HFFc6 (cell line): ENCODE measurements at places on chromosomes 2 and 18. TPM values are rescaled to one million over a fixed set of nuclear protein-coding genes. Genes with fewer than 3 reads are reported as not detected.

Gene ZC3H8
- total RNA-seq, result 2.5 to 4.0 TPM (median 4.0 TPM) in 3 replicates

- peak overlapping the region; percentile 52 for H3K27ac ChIP-seq
- no peaks in the 10 kb centered on the region for H3K36me3 ChIP-seq
- H3K27me3 ChIP-seq, result 0 out of 2 replicates have a peak, but pooled peaks cover 2% of the 10 kb centered on the region
- peaks cover 45% of the 10 kb centered on the region for H3K4me1 ChIP-seq
- no peak for DNase-seq
These were observed 82.1 kb downstream of the HS1BP3 start for GRCh38 chr2:20568501-20569463.

Gene CNDP1
- total RNA-seq, result not detected in 3 replicates

DNA sequence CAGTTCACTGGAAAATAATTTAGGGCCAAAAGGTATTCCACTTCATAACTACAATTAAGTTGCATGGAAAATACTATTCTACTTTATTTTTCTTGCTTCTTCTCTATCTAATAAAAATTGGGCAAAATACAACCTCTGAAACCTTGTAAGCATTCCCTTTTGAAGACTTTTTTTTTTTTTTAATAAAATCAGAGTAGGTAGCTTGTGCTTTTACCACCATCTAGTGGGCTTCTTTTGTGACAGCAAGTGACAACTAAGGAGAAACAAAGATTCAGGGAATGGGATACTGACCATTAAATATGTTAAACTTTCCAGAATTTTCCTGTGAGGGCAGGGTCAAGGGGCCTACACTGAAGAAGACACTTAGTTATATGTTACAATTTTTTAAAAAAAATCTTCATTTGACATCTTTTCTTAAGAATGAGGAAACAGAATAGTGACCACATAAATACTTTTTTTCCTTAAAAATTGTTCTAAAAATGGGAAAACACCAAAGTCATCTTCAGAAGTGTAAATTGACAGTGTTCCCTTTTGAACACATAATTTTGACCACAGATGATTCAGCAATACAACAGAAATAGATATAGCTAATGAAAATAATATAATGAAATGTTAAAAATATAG, 1183.2 kb upstream of the ACVR2A start:
- H3K27ac ChIP-seq, result no peak overlapping the region
- H3K27me3 ChIP-seq, result peaks cover 2% of the 10 kb centered on the region; the same call in 1 of the 2 replicates
- peaks cover 8% of the 10 kb centered on the region; the same call in 1 of the 2 replicates for H3K4me1 ChIP-seq
- H3K36me3 ChIP-seq, result no peaks in the 10 kb centered on the region
- peak; percentile 42 for DNase-seq

Gene LRP1B
- total RNA-seq, result not detected in 3 replicates

DNA sequence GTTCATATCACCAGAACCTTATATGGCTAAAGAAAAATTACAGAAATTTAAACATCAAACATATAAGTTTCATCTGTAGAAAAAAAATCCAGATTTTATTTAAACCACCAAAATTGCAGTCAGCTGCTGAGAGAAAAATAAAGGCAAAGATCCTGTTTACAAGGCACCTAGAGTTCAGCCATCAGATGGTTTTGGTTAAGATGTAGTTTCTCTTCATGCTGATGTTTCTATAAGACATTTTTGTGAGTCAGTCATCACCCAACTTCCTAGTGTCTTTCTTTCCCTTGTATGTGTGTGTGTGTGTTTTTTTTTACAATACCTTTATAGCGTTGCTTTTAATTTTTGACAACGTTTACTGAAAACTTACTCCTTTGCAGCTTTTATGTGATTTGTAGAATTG, 26.1 kb upstream of the MMADHC start:
- H3K27ac ChIP-seq, result no peak overlapping the region; the same call in 1 of the 2 replicates
- peaks cover 59% of the 10 kb centered on the region for H3K4me1 ChIP-seq
- no peaks in the 10 kb centered on the region for H3K36me3 ChIP-seq
- peaks cover 2% of the 10 kb centered on the region; the same call in 1 of the 2 replicates for H3K27me3 ChIP-seq
- DNase-seq, result peak; percentile 67

Gene CDH20
- total RNA-seq, result not detected in 3 replicates

DNA sequence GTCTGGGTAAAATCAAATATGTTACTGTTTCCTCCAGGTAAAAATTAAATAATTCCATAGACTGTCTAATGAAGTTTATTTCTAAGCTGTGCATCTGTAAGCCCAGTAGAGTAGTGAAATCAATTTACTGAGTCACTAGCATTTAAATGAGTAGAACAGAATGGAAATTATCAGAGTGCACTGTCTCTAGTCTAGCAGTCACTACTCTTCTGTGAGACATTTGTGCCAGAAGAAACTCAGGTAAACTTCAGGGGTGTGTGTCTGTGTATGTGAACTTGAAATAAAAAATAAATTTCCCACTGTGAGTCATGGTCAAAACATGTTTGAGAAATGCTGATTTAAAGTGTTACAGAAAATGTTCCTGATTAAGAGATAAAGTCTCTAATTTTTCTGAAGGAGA, 146.4 kb downstream of the RIF1 start:
- H3K4me1 ChIP-seq, result no peaks in the 10 kb centered on the region
- DNase-seq, result no peak
- H3K36me3 ChIP-seq, result no peaks in the 10 kb centered on the region
- H3K4me3 ChIP-seq, result no peak overlapping the region
- no peak overlapping the region for H3K27ac ChIP-seq

- no peaks in the 10 kb centered on the region for H3K36me3 ChIP-seq
- no peaks in the 10 kb centered on the region for H3K27me3 ChIP-seq
- no peak overlapping the region for H3K4me3 ChIP-seq
- DNase-seq, result no peak
- no peaks in the 10 kb centered on the region for H3K4me1 ChIP-seq
These were observed 841.6 kb downstream of the TRIB2 start for GRCh38 chr2:13558368-13558767.

Gene EPB41L5
- total RNA-seq, result 0.53 to 1.9 TPM (median 1.2 TPM) in 3 replicates

Gene MRO
- not detected in 3 replicates for total RNA-seq

GRCh38 chr2:231732604-231733003, 24.3 kb downstream of the PTMA start:
- H3K27ac ChIP-seq, result no peak overlapping the region
- peaks cover 4% of the 10 kb centered on the region; the same call in 1 of the 2 replicates for H3K36me3 ChIP-seq
- no peak overlapping the region for H3K4me3 ChIP-seq

Gene MAB21L4
- not detected in 3 replicates for total RNA-seq

DNA sequence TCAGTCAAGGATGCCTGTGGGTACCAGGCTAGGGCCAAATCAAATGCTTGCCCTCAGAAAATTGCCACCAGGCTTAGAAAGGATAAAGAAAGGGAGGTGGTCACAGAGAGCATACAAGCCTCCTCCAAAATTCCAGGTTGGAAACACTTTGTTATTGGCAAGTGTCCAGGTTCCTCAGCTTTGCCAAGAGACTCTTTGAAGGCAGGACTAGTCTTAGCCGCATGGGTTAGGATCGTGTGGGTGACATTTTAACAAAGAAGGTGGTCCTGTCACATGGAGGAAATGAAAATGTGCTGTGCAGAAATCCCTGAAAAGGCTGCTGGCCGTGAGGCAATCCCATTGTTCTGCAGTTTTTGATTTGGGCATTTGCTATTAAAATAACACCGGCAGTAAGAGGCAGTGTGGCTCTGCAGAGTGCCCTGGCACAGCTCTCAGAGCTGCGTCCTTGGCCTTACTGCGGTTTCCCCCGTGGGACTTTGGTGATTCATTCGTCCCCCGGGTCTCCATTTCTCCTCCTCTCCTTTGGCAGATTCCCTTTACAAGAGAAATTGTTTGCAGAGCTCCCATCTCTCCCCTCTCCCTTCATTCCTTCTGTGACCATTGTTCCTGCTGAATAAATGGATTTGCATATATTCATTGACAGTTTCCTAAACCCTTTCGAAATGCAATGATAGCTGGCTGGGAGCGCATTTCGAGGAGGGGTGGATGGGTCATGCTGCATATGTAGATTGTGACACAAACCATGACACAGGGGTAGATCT, 187.3 kb downstream of the VAPA start:
- peak; percentile 11 for DNase-seq
- peaks cover 24% of the 10 kb centered on the region; the same call in 1 of the 2 replicates for H3K4me1 ChIP-seq
- H3K36me3 ChIP-seq, result no peaks in the 10 kb centered on the region
- peaks cover 15% of the 10 kb centered on the region for H3K27me3 ChIP-seq
- H3K4me3 ChIP-seq, result no peak overlapping the region

- H3K4me3 ChIP-seq, result no peak overlapping the region
- no peak overlapping the region for H3K27ac ChIP-seq
- no peak for DNase-seq
- no peaks in the 10 kb centered on the region for H3K27me3 ChIP-seq
- no peaks in the 10 kb centered on the region for H3K4me1 ChIP-seq
These were observed 222.3 kb upstream of the ZC3H15 start for GRCh38 chr2:186263673-186264250.

DNA sequence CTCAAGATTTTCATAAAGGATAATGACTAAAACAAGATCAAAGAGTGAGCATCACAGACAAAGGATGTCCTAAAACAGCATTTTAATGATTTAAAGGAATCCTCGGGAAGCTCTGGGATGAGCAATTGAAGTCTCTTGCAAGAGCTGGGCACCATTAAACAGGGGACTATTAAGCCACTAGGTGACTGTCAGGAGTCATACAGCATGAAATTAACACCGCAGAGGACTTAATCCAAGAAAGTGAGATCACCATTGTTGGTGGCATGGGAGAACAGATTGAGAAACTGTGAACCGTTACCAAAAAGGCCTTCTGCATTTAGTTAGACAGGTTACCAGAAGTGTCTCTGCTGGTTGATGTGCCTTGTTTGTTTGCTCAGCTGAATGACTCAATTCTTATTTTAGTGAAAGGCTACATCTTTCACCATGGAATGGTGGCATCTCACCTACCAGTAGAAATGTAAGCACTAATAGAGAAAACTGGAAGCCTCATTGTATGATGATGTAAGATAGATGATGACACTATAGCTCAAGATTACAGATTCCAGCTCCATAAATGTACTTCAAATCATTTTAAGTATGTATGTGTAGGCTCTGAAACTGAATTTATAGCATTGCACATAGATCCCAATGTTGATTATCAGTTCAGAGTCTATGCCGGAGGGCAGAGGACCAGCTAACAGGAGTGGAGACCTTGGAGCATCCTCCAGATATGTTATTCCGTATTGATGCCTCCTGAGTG, 427.6 kb downstream of the SUCLG1 start:
- no peak overlapping the region for H3K27ac ChIP-seq
- no peak for DNase-seq
- H3K36me3 ChIP-seq, result no peaks in the 10 kb centered on the region
- H3K27me3 ChIP-seq, result peaks cover 1% of the 10 kb centered on the region; the same call in 1 of the 2 replicates
- no peaks in the 10 kb centered on the region for H3K4me1 ChIP-seq

Gene RIT2
- not detected in 3 replicates for total RNA-seq

Gene SLC30A3
- total RNA-seq, result not detected in 3 replicates
